ENCODE measurements at places on chromosomes 2 and 18.

GRCh38 chr2:238121511-238122286 is 16.8 kb upstream of the KLHL30 start:
- DNase-seq = no peak

DNA sequence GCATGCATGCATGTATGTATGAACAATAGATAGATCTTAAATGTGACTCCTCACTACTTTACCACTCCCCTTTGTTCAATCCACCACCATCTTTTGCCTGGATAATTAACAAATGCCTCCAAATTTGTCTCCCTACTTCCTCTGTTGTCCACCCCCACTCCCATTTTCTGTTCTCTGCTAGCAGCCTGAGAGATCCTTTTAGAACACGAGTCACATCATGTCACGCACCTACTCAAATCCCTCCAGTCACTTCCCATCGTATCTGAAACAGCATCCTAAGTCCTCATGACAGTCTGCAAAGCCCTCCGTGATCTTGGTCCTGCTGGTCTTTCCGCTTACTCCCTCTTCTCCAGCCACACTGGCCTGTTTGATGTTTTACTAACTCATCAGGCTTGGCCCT is 527.3 kb downstream of the EPHA4 start:
- no peak for DNase-seq

DNA sequence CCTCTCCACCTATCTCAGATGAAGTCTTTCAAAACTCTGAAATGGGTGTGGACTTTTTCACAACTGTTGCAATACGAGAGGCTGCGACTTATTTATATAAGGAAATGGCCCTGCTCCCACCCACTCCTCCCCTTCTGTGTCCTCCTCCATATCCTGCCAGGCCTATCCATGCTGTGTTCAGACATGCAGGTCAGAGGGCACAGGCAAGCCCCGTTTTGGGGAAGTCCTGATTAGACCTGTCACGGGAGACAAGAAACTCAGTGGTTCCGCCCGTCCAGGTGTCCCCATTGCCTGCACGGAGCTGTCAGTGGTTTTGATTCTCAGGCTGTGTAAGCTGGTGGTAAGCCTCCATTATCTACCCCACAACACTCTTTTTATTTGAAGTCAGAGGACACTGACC is 99.6 kb upstream of the MGAT5 start:
- DNase-seq = no peak

DNA sequence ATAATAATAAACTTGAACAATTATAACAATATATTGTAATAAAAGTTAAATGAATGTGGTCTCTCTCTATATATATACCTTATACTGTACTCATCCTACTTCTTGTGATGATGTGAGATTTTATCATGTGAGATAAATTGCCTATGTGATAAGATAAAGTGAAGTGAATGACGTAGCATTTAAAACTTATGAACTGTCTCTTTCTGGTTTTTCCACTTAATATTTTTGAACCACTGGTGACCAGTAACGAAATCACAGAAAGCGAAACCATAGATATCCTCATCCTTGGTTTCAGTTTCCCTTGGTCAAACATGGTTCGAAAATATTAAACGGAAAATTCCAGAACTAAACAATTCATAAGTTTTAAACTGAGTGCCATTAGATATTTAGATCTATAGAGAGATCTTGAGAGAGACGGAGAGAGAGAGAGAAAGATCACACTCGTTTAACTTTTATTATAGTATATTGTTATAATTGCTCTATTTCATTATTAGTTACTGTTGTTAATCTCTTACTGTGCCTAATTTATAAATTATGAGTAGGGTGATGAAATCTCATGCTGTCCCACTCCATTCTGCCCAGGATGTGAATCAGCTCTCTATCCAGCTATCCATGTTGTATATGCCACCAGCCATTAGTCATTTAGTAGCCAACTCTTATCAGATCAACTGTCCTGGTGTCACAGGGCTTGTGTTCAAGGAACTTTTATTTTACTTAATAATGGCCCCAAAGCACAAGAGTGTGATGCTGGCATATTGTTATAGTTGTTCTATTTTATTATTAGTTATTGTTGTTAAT is 156.8 kb downstream of the THADA start:
- DNase-seq = no peak

DNA sequence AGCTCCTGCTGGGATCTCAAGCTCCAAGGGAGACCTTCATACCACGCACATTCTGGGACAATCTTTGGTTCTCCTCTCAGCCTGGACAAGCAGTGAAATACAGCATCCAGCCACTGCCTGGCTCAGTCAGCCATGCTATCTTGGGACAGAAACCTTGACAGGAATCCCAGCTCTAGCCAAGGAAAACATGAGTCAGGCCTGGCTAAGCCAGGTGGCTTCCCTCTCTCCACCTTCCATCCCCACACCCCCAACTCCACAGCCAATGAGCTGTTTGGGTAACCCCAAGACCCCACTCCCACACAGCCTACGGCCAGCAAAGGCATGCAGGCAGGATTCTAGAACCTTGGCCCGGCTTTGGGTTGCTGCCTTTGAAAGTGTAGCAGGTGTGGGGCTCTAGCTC is 64.9 kb downstream of the MCFD2 start:
- DNase-seq = no peak

- DNase-seq = no peak
Observed at GRCh38 chr18:9535430-9535991, 60.2 kb downstream of the RALBP1 start.

- DNase-seq = no peak
Observed at GRCh38 chr2:17804358-17804757, 11.9 kb upstream of the MSGN1 start.

DNA sequence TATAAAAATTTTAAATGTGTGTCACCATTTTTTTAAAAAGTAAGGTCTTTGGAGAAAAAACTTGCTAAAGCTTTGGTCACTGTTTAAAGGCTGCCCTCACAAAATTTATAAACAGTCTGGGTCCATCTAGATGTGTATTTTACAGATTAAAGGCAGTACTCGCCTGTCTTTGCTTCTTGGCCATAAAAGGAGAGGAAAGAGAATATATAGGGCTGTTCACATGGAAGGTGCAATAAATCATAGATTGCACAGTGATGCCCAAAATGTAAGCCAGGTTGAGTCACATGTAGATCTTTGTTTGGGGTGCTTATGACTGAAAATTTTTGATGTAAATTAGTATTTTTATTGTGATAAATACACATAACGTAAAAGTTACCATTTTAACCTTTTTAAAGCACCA is 55.6 kb downstream of the MTCL1 start:
- no peak for DNase-seq

DNA sequence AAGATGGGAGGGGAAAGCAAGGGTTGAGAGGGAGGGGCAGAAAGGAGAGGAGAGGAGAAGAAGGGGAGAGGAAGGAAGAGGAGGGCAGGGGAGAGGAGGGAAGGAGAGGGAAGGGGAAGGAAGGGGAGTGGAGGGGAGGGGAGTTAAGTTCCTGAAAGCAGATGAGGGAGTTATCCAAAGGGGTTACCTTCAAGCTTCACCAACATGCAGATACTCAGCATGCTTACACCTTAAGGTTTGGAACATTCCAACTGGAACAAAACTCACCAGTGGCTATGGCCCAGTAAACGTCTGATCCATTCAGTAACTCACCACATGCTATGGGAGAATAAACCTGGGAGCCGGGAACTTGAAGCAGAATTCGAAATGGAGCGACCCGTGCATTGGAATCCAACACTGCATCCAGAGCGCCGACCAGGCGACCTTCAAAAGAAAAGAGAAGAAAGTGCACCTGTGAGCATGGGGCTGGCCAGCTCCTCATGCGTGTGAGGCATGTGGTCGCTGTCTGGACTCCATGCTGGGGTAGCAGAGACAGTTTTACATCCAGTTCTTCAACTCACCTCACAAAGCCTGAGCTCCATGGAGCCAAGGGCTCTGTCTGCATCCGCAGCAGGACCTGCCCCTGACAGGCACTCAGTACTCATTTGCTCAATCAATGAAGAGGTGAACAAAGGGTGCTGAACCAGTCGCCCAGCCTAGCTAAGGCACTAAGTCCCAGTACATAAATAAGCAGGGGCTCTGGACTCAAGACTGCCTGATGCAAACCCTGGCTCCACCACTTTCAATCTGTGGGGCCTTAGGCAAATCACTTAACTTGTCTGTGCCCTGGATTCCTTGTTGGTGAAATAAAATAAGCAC is 61.0 kb downstream of the TBC1D8 start:
- no peak for DNase-seq

DNA sequence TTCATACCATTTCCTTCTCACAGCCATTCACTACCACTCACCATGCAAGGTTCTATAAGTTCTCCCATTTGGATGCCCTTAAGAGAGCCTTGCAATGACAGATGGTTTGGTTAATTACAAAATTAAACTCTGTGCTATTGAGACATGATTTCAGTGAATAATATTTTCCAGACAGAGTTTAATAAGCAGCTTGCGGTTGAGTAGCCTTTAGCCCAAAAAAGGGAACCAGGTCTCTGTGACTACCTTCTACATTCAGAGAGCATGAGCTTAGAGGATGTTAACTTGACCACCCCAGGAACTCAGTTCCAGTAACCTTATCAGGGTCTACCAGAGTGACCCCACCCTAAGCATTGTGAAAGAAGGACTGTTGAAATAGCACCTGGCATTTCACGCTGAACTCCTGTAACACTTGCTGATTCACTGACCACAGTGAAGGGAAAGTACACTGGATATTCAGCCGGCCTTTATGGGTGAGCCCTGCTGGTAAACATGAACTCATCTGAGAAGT is 1173.1 kb upstream of the ZEB2 start:
- DNase-seq = no peak

GRCh38 chr2:188477564-188478103 is 186.0 kb downstream of the GULP1 start:
- no peak for DNase-seq

DNA sequence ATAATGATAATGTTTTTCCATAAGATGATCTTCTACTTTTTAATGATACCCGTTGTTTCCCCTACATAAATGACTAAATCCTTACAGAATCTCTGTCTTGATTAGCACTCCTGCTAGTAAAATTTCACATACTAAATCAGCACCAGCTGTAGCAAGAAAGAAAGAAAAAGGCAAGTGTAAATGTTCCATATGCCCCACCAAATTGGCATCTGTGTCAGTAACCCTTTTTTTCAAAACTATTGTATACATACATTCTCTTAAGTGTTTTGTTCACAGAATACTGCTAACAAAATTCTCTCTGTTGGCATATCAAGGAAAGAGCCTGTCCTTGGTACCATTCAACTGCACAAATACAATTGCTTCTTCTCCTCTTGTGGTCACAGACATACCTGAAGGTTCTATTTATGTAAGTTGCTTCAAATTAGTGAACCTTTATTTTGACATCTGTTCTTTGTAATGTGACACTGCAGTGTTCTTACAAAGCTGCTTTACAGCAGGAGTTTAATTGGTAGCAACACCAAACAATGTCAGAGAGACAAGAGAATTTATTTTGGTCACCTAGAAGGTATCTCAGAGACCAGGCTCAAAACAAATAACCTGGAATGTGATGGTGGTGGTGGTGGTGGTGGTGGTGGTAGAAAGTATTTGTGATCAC is 641.9 kb downstream of the ZEB2 start:
- no peak for DNase-seq

DNA sequence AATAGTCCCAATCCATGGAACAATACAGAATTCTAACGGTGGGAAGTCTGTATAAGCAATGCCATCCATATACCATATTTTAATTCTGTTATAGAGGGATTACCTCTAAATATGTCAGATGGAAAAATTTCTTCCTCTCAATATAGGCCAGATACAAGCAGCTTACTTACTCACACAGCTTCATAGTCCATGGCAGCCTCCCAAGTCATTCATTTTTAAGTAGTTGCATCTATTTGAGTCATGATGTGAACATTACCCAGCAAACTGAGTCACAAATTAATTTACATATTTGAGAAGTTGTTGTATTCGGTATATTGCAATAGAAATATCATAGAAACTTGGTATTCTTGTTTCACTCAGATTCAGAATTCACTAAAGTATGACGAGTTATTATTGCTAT is 20.3 kb downstream of the TBR1 start:
- DNase-seq = no peak

GRCh38 chr2:10894264-10894935 is 17.3 kb upstream of the KCNF1 start:
- DNase-seq = no peak
